ENCODE measurements at places on chromosomes 7 and 10.

DNA sequence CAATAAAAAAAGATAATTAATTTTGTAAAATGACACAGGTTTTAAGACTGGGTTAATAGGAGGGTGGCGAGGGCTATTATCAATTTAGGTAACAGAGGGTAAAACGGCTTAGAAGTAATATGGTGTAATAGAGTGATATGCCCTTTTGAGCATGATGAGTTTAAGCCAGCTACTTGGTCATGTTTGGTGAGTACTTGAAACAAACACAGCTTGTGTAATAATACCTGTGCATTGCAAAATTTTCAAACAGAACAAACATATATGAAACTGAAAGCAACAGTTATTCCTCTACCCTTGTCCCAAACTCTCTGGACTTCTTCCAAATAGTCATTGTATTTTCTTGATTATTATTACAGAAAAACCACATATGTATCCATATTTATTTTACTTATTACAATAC lies 241.7 kb downstream of the MAGI2 start:
- DNase-seq: no peak

- DNase-seq: no peak
Measured at GRCh38 chr7:149832332-149833041, 5.7 kb upstream of the ZNF862 start.

GRCh38 chr10:46216003-46216634 lies 70.7 kb upstream of the ANTXRL start:
- no peak for DNase-seq

- DNase-seq: no peak
Measured at GRCh38 chr7:92697012-92697411, 106.8 kb upstream of the FAM133B start.

Data from right lung (tissue), 10 donors.